ENCODE measurements at places on chromosomes 2 and 18. TPM values are rescaled to one million over a fixed set of nuclear protein-coding genes. Genes with fewer than 3 reads are reported as not detected.

DNA sequence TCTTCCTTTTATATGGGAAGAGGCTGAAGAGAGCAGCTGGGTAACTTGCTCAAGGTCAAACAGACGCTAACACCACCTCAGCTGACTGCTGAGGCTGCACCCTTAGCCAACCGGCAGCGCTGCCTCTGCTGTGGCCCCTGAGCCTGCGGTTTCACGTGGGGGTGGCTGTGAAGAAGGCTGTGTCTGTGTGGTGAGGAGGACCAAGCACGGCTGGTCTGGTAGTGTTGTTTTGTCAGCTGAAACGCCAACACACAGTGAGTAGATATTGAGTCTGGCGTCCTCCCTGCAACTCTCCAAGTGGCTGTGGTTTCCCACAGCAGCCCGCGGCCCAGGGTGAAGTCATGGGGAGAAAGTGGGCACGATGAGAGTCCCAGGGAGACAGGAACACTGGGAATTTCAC, 69.6 kb downstream of the THNSL2 start:
- DNase-seq, result no peak

DNA sequence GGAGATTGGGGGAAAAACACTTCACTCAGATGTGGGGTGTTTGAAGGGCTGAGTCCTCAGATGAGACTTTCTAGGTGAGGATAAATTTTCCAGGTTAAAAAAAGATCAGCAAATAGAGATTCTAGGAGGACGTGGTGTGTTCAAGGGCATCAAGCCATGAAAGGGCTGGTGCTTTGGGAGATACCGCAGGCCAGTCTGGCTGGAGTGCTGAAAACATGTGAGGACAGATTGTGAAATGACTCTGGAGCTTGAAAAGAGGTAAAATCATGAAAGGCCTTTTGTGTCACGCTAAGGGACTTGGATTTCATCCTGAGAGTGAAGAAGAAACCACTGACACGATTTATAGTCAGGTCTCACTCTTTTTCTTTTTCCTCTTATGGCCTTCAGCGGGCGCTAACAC, 320.5 kb downstream of the DPP10 start:
- no peak for DNase-seq

RAMP1 gene
- 116 TPM for total RNA-seq

RASGRP3 gene
- 13.8 TPM for total RNA-seq

MC5R gene
- total RNA-seq, result not detected

Measured in posterior vena cava (tissue), 2 donors.